ENCODE measurements at places on chromosomes 3 and 15.

GRCh38 chr3:140386357-140387100, 291.3 kb upstream of the TRIM42 start:
- DNase-seq = no peak

DNA sequence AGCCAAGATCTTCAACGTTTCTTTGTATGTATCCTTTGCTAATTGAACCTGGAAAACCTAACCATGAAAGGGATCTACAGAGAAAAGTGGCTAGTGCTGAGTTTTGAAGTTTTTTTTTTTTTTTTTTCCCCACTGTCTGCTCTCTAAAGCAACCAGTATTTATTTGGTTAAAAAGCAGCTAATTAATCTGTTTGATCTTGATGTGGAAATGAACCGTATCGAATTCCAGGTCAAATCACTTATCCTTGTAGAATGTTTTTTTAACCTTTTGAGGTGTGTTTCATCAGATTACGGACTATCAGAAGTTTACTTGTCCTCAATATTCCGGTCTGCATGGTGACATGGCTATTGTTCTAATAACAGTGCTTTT, 117.2 kb downstream of the FNDC3B start:
- no peak for DNase-seq

DNA sequence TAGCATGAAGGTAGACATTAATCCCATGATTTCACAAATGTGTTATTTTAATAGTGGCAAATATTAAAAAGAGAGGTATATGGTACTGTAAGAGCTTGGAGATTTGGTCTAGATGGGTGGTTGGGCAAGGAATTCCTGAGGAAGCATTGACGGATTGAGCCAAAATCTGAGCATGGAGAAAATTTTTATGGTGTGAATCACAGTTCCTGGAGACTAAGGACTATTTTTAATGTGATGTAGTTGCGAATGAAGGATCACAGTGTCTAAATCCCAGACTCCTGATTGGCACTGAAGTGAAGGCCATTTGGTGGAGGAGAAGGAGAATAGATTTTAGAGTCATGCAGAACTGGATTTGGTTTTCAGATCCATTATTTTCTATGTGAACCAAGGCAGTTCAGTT, 188.7 kb upstream of the FEZF2 start:
- DNase-seq = no peak

DNA sequence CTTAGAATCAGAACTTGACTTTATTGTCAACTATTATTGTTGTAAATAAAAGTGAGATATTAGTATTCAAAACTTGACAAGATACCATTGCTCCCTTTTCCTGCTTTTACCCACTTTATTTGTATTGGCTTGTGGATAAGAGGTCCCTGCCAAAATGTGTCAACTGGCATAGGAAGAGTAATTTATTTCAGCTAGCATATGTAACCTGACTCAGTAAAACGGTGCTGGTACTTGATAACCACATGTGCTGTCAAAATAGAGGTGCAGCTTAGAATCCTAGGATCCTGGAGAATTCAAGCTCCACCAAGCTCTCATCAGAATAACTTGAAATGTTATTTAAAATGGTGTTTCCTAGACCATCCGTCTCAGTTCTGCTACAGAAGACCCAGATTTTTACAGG, 90.2 kb upstream of the TGFBR2 start:
- no peak for DNase-seq

- no peak for DNase-seq
Measured at GRCh38 chr3:57893668-57894067, 114.6 kb upstream of the FLNB start.

DNA sequence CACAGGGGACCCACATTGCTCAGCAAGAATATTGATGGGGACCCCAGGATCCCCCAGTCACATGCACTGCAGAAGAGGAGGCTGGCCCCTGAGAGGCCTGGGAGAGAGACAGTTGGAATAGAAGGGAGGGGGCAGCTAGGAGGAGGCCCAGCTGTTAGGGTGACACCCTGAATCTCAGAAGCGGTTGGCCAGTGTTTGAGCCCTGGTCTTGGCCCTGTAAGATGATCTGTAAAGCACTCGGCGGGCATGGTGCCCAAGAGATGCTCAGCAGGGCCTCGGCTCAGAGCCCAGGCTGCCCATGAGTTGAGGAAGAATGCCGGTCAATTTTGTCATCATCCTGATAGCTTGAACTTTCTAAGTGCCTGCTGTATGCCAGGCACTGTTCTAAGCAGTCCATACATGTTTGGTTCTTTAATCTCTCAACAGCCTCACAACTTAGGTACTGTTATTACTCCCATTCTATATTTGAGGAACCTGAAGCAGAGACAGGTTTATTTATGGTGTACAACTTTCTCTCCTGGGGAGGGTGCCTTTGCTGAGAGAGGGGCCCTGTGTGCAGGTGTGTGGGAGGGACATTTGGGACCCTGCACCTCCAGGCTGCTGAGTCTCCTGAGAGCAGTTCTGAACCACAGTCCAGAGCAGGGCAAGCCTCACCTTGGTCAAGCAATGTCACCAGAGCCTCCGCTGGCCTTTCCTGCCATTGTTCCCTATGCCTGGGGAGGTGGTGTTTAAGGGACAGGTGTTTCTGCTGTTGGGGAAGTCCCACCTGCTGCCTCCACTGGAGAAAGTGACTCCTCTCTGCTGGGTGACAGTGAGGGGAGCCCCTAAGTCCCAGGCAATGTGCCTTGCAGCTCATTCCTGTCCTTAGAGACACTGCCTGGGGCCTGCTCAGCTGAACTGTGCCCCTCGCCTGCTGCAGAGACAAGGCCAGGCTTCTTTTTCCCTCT, 26.0 kb downstream of the SLC6A6 start:
- no peak for DNase-seq

GRCh38 chr3:124812291-124813265, 74.6 kb downstream of the ITGB5 start:
- DNase-seq = peak; percentile 17

- DNase-seq = no peak
Measured at GRCh38 chr15:65363306-65363705, 14.5 kb downstream of the IGDCC3 start.

DNA sequence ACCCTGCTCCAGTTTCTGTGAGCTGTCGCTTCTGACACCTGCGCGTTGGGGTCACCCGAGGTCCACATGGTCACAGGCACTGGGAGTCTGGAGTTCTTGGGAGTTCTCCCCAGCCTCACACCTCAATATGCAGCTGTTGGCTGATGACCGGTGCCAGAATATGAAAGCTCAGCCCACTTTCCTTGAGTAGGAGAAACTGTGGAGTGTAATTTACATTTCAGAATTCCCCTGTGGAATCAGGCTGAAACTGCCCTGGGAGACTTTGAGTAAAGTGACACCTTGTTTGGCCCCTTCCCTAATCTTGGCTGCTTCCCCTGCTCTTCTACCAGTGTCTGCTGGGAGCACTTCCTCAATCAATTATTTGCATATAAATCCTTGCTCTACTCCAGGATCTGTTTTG, 255.9 kb downstream of the NFKBIZ start:
- DNase-seq = no peak

DNA sequence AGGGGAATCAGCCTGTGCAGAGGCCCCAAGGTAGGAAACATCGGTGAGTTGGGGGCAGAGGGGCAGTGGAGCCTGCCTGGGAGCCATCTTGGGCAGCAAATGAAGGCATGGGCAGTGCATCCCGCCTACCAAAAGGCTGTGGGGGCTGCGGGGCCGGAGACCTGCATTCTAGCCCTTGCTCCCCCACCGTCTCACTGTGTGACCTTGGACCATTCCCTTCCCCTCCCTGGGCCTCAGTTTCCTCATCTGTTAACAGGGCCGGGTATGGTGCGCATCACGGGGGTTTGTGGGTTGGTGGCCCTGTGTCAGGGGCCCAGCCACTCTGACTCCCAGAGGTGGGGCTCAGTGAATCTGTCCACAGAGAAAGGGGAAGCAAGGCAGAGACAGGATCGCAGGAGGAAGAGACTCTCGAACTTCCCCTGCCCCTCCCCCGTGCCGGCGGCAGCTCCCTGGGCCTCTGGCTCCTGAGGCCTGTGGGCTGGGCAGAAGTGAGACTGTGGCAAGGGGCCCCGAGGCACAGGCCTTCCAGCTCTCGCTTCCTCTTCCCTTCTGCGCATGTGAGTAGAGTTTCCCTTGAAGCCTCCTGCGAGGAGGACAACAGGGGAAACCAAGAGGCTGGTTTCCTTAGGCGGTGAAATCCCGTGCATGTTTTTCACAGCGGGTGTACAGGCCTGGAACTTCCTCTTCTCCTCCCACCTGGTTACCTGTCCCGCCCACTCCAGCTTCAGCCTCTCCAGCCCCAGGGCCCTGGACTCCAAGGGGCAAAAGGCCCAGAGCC, 42.9 kb downstream of the IDH2 start:
- no peak for DNase-seq

GRCh38 chr3:69491975-69492374, 106.1 kb upstream of the FRMD4B start:
- no peak for DNase-seq

GRCh38 chr3:169402672-169403360, 260.7 kb downstream of the MECOM start:
- no peak for DNase-seq

GRCh38 chr15:40348474-40348870, 2.4 kb upstream of the PHGR1 start:
- no peak for DNase-seq

DNA sequence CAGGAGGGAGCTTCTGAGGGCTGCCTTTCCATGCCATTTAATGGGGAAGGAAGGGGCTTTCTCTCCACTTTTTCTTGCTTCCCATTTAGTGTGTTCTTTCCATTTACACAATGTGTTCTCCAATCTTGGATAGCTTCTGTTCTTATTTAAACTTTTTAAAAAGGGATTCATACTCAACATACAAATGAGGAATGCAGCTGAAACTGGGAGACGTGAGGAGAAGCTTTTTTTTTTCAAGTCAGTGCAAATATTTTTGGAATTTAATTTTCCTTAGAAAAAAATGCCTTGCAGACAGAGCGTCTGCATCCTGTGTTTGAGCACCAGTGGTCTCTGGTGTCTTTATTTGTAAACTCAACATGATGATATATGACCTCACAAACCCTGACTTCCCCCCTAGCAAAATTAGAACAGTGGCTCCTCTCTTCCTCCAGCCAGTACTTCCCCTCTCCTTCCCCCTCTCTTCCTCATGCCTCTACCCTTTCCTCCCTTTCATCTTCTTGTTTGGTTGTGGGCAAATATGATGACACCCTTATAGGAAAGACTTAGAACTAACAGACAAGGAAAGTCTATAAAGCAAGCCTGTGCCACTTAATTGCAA, 48.1 kb upstream of the PCSK6 start:
- DNase-seq = no peak

- no peak for DNase-seq
Measured at GRCh38 chr3:190809351-190809750, 53.1 kb downstream of the GMNC start.

GRCh38 chr15:93103823-93104222, 14.8 kb upstream of the RGMA start:
- DNase-seq = no peak

- DNase-seq = no peak
Measured at GRCh38 chr15:101153801-101154656, 97.8 kb downstream of the CHSY1 start.

DNA sequence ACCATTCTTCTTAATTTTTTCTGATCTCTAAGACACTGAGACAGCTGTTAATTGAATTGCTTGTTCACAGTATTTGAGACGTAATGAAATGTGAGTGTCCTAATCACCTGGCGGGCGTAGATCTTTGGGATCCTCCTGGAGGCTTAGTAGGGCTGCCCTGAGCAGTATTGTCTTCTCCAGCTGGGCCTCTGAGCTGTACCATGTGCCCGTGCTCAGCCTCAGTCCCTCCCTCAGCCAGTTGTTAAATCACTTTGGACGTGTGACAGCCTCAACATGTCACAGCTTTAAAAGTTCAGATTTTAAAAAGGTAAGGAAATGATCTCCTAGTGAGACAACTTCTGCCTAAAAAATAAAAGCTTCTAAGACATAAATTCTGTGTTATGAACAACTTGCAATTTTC, 35.5 kb downstream of the IGF1R start:
- no peak for DNase-seq

- no peak for DNase-seq
Measured at GRCh38 chr3:66554178-66554577, 53.4 kb upstream of the LRIG1 start.

DNA sequence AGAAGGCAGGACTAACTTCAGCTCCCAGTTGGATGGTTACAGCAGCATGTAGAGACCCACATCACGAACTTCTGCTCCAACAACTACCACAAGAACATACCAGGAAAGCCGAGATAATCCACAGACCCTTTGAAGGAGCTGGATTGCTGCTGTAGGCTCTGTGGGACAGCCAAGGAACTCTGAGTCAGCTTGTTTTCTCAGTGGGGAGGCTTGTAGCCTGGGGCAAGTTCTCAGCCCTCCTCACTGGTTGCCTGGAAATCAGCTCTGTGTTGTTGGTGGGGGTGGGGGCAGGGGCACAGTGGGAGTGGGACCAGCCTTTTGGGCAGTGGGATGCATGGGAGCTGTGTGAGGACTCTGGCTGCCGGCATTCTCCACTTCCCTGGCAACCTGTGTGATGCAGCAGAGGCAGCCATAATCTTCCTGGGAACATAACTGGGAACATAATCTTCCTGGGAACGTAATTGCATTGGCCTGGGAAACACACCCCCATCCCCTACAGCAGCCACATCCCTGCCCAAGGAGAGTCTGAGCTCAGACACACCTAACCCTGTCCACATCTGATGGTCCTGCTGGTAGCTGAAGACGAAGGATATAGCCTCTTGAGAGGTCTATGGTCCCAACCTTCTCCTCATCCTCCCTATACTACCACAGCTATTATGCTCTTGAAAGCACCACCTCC, 153.1 kb downstream of the PEAK1 start:
- no peak for DNase-seq

GRCh38 chr3:177948716-177949425, 587.4 kb upstream of the KCNMB2 start:
- no peak for DNase-seq

GRCh38 chr15:80856809-80857377, 77.7 kb downstream of the CEMIP start:
- peak; percentile 88 for DNase-seq

DNA sequence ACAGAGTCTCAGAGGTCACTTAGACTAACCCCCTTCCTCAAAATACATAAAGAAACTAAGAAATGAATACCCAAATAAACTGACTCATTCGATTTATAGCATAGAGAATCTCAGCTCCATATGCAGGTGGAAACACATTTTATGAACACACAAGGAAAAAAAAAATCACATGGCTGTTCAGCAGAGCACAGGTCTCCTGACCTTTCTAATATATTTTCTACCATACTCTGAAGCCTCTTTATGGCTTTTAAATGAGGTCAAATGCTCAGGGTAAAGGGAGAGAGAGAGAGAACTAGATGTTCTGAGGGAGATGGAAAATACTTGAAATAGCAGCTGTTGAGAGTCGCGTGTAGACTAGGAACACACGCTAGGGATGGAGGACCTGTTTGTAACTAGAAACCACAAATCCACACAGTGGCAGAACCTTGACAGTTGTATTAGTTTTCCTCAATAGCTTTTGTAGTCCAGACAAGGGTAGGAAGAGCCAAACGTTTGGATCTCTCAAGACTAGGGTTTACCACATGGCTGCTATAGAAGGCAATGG, 165.3 kb downstream of the FMN1 start:
- DNase-seq = no peak

- no peak for DNase-seq
Measured at GRCh38 chr3:62797132-62797531, 78.1 kb downstream of the CADPS start.

Measured in cerebellar nuclear complex (tissue), 1 donor.